ENCODE measurements at places on chromosomes 5 and 9.
A peak's percentile ranks its signal among the peaks of the same experiment; 100 is the strongest.

- DNase-seq: no peak
Measured at GRCh38 chr5:139692148-139692547, 44.0 kb downstream of the CXXC5 start.

GRCh38 chr9:127214421-127215267, 49.9 kb upstream of the GARNL3 start:
- DNase-seq: peak; percentile 30

DNA sequence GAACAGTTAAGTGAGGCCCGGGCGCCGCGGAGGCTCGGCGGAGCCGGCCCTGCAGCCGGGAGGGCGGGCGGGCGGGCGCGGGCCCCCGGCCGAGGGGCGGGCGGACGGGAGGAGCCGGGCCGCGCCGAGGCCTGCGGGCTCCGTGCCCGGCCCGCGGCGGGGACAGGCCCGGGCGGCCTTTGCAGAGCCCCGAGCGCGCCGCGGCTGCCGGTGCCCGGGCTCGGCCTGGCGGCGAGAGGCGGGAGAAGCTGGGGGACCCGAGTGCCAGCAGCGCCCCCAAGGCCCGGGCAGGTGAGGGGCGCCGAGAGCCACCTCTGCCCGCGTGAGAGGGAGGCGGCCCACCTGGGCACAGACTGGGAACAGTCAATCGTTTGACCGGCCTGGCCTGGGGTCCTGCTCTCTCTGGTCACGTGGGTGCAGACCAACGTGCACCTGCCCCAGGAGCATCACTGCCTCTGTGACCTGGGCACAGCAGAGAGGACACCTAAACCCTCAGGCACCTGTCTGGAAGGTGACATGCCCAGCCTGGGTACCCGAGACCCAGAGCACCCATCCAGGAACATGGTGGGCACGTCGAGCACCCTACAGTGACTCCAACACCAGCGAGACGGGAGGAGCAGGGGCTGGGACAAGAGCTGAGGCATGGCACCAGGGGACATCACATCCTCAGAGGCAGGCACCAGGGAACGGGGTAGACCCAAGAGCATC, 531 bp downstream of the MVB12B start:
- no peak for DNase-seq

DNA sequence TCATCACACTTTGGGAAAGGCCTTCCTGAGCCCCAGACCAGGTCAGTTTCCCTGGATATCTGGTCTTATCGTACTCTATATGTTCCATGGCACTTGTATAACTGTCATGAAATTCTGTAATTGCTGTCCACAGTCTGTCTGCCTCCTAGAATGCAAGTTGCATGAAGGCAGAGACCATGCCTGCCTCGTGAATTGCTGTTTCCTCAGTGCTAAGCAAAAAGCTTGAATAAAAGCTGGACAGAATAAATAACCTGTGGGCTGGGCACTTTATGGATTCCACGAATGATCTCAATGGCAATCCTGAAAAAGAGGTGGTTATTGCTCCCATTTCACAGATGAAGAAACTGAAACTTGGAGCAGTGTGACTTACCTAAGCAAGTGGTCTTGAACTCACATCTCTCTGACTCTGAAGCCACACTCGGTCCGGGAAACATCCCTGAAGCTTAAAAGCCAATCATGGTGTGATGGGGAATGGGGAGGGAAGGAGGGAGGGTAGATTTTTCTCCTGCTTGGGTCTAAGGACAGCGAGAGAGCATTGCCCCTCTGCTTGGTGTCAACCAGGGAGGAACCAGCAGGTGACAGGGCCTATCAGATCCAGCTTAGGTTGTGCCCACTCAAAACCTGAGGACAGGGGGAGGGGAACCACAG, 13.2 kb upstream of the LHX2 start:
- DNase-seq: no peak
